HFFc6 (cell line): ENCODE measurements at places on chromosomes 11 and 22. TPM values are rescaled to one million over a fixed set of nuclear protein-coding genes. Genes with fewer than 3 reads are reported as not detected.
A peak's percentile ranks its signal among the peaks of the same experiment; 100 is the strongest.

GRCh38 chr11:27933992-27934829 lies 173.7 kb downstream of the KIF18A start:
- peak; percentile 100 for DNase-seq

DNA sequence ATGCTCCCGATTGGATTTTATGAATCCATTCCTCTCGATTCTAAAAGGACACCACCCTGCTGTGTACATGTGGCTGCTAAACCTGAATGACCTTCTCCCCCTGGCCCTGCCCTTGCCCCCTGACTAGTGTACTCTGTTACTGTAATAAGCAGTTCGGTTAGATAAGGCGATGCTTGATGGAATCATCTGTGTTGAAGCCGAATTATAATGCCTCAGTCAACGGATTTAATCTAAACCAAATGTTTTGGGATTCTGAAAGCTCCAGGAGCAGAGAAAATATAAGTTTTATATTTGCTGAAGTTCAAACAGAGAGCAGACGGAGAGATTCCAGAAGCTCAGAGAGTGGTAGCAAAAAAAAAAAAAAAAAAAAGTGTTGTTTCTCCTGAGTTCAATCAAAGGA lies 275.4 kb upstream of the MPPED2 start:
- DNase-seq = no peak

SLC1A2 gene
- total RNA-seq = 2.1 to 2.9 TPM (median 2.4 TPM) in 3 replicates

KCNK4 gene
- total RNA-seq = 0.14 TPM in 1 of 2 replicates, not detected in the other

GRCh38 chr11:70509476-70509875 lies 111.1 kb downstream of the CTTN start:
- DNase-seq = no peak

GRCh38 chr11:104259121-104259610 lies 95.2 kb upstream of the PDGFD start:
- no peak for DNase-seq

RFPL1 gene
- total RNA-seq = not detected in 3 replicates

C11orf86 gene
- not detected in 2 replicates for total RNA-seq

DKK3 gene
- total RNA-seq = 677 to 947 TPM (median 877 TPM) in 3 replicates

DNA sequence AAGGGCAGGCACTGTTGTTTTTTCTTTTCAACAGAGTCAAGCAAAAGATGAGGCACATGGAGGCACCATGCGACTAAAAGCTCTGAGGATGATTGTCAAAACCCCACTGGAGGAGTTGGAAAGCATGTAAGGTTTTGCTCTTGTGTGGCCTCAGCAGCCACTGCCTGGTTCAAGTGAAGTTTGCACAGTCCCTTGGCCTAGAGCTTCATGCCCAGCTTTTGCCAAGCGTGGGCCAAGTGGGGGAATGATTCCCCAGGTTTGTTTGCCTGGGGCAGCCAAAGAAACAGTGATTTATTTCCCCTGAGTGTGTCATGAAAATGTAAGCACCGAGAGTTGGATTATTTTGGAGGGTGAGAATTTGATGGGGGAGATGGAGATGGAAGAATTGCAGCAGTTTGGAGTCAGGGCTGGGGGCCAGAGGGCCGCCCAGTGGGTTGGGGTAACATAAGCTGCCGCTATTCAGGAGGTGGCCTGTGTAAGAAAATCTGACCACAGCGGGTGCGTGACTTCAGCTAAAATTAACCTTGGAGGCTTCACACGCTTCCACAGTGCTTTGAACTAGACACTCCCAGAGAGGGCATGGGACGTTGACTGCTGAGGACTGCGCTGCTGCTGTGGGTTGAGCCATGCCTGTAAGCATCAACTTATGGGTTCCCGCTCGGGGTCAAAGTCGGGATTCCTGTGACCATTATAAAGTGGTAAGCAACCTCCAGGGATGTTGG lies 100.7 kb downstream of the NAV2 start:
- no peak for DNase-seq

- no peak for DNase-seq
Observed at GRCh38 chr11:103648054-103648453, 388.4 kb upstream of the DDI1 start.
